AG20443 (cell line): ENCODE measurements at places on chromosomes 16 and 17.

DNA sequence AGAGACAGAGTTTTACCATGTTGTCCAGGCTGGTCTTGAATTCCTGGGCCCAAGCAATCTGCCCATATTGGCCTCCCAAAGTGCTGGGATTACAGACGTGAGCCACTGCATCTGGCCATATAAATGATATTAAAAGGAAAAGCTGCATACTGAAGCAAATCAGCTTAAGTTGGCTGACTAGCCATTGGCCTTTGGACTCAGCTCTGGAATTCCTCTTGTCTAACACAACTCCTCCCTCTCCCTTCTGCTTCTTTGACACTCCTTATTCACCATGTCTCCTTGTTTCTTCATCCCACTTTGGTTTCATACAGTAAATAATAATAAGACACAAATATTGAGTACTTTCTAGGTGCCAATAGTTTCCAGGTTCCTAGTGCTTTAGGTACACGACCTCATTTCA lies 7.5 kb downstream of the KRT12 start:
- DNase-seq = peak; percentile 13

DNA sequence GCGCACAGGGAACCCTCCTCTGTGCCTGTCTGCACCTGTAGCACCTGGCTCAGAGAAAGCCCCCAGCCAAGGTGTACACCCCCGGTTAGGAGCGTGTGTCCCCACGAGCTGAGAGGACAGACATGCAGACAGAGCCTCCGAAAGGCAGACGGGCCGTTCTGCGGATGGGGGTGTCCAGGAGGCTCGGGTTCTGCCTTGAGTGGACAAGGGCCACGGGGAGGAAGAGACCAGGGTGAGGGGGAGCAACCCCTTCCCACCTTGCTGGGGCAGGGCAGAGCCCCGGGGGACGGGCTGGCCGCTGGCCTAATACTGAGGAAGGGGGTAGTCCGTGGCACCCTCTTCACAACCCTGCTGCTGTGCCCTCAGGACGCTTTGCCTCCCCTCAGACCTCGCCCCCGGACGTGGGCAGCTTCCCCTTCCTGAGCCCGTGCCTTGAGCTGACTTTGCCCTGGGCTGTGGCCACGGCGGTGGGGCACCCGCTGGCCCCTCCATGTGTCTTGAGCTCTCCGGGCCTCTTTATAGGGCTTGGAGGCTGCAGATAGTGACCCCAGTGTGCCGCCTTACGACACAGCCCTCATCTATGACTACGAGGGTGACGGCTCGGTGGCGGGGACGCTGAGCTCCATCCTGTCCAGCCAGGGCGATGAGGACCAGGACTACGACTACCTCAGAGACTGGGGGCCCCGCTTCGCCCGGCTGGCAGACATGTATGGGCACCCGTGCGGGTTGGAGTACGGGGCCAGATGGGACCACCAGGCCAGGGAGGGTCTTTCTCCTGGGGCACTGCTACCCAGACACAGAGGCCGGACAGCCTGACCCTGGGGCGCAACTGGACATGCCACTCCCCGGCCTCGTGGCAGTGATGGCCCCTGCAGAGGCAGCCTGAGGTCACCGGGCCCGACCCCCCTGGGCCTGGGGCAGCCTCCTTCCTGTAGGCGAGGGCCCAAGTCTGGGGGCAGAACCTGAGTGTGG lies 5.7 kb downstream of the SLC22A31 start:
- no peak for DNase-seq

DNA sequence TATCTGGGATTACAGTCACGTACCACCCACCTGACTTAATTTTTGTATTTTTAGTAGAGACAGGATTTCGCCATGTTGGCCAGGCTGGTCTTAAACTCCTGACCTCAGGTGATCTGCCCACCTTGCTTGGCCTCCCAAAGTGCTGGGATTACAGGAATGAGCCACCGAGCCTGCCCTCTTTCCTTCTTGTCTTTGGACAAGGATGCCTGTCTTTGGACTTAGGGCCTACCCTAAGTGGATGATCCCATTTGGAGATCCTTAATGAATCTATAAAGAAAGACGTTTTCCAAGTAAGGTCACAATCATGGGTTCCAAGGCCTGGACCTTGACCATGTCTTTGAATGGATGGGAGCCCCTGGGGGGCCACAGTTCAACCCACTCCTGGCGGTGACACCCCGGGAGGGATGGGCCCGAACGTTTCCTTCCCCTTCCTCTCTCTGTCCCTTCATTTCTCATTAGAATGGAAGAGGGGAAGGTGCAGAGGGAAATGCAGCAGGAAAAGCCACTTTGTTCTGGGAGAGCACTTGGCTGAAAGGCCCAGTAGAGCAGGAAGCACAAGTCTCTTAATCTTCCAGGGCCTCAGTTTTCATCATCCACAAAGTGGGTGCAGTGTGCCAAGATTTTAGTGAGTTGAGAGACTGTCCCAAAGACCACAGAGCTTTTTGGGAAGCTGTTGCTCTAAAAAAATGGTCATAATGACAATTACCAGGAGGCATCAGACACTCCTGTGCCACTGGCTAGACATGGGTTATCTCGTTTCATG lies 353.3 kb downstream of the SEC14L1 start:
- no peak for DNase-seq

GRCh38 chr17:31078290-31078689 lies 16.5 kb upstream of the NF1 start:
- no peak for DNase-seq

- no peak for DNase-seq
Observed at GRCh38 chr17:80787881-80788280, 203.8 kb upstream of the CHMP6 start.
